ENCODE measurements at places on chromosomes 2 and 18.

DNA sequence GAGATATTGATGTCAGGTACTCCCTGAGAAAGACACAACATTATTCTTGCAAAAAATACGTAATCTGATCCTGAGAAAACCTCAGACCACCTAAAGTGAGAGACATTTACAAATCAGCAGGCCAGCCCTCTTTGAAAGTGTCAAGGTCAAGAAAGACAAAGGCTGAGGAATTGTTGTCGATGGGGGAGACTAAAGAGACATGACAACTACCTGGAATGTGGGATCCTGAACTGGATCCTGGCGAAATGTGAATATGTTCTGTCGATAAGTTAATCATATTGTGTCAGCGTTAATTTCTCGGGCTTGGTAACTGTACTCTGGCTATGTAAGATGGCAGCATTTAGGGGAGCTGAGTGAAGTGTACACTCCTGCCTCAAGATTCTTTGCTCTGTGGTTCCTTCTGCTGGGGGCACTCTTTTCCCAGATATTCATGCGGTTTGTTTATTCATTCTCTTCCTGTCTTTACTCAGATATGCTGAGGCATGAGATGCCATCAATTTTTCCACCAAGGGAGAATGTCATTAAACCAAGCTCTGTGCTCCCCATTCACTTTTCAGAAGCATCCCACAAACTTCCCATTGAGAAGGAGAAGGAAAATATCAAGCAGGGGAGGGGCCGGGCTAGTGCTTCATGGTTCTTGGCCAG, 154.9 kb downstream of the CAPN13 start:
- DNase-seq = no peak

DNA sequence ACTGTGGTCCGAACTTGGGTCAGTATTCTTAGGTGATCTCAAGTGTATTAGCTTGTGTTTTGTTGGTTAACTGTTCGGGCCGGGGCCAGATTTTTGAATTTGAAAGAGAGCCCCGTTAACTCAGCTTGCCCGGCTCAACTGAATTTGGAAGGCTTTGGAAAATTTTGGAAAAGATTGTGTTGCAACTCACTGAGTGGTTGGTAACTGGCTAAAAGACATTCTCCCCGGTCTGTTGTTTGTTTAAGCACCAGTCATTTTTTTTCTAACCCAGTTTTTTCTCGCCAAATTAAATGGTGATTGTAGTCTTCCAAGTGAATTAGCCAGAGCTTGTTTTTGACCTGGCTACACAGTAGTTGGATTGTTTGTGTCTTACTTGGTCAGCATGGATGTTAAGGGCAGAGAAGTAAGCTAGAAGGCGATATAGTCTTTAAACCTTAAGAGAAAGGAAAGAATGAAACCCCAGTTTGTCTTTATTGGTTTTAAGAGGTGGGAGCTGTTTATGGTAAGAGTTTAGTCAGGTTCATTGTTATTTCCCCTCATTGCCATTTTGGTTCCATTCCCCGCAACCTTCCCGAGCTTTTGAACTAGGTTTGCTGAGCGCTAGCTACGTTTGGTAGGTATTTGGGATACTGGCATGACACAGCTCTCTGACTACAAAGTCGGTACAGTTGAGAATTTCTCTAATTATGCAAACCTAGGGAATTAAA, 2.4 kb downstream of the MAP4K4 start:
- no peak for DNase-seq

DNA sequence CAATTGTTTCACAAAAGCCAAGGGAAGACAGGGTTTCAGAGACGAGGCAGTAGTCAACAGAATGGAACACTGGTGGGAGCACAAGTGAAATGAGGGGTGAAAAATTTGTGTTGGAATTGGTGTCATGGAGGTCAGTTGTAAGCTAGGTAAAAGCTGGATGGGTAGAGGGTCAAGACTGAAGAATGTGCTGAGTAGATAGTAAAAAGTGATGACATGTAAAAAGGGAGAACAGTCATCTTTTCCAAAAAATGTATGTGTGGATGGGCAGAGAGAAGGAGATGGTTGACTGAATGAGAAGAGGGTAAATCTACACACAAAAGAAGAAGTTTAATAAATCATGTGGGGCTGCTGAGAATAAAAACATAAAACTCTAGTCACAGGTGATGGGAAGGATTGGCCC, 92.7 kb upstream of the COL3A1 start:
- DNase-seq = no peak

DNA sequence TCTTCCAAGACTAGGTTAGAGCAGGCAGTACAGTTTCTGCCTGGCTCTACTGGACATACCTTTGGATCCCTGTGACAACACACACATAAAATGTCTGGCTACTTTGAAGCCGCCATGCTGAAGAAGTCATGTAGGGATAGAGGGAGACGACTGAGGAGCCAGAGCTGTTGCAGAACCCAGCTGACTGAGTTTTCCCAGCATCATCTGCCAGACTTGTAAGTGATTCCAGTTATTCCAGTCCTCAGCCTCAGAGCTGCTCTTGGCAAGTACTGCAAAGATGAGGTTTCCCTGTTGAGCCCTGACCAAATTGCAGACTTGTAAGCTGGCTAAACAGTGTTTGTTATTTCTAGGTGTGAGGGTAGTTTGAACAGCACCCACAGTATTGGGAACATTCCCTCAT, 31.5 kb upstream of the TSPYL6 start:
- no peak for DNase-seq

- no peak for DNase-seq
Observed at GRCh38 chr18:8912348-8913326, 189.9 kb upstream of the NDUFV2 start.

Measured in cortex of kidney (tissue), 1 donor.